ENCODE measurements at places on chromosomes 3 and 15.
A peak's percentile ranks its signal among the peaks of the same experiment; 100 is the strongest.

GRCh38 chr3:60107275-60107674, 1057.5 kb upstream of the CFAP20DC start:
- DNase-seq, result no peak

- no peak for DNase-seq
Observed at GRCh38 chr3:39414421-39414907, 7.9 kb downstream of the RPSA start.

GRCh38 chr3:192819001-192819569, 91.7 kb upstream of the FGF12 start:
- no peak for DNase-seq

DNA sequence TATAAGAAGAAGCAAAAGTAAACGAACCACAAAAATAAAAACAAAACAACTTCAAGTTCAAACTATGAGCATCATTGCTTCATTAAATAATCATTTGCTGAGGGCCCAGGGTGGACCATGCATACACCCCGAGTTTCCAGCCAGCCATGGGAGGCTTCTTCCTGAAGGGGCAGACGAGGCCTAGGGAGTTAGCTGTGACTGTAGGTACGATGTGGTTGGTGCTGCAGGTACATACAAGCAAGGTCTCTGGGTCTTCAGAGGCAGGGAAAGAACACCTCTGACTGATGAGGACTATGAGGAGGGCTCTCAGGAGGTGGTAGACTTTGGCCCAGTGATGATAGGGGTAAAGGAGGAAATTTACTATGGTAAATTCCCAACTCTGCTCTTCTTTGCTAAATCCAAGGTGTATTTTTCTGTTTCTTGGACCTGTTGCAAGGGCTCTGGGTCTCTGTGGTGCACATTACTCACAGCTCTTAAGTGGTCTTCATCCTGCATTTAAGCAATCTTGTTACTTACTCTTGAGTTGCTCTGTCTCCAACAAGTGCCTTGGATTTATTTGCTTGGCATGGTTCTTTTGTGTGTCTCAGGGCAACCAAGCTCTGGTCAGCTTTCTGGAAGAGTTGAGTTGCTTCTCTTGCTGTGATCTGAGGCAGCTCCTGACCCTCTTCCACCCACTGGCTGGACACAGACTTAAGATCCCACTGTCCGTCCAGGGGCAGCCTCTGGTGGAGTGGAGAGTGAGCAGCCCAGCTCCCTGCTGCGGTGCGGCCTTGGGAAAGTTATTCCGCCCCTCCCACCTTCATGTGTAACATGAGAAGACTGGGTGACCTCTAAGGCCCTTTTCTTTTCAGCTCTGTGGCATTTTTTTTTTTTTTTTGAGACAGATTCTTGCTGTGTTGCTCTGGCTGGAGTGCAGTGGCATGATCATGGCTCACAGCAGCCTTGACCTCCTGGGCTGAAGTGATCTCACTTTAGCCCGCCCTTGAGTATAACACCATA, 56.1 kb upstream of the KIF23 start:
- no peak for DNase-seq

DNA sequence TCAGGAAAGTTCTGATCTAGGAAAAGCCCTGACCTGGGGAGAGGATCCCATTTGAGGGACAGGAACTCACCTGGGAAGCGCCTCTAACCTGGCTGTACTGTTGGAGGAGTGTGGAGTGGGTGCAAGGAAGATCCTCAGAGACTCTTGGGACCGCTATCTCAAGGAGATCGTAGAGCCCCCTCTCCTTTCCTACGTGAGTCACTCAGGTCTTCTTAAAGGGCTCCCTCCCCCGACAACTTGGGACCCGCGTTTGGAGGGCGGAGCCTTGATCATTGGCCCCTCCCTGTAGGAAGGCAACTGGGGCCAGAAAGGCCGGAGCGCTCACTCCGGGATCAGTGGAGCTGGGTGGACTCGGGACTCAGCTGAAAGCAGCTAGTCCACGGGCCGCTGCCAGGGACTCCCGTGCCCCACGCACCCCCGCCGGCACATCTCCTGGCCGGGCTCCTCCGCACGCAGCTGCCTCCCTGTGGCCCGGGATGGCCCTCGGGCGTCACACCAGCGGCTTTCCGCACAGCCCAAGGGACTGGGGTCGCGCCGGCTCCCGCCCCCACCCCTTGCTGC, 520 bp downstream of the SLC26A6 start:
- DNase-seq, result peak; percentile 52

GRCh38 chr3:55910543-55910942, 423.4 kb upstream of the WNT5A start:
- no peak for DNase-seq

- no peak for DNase-seq
Observed at GRCh38 chr3:37279856-37280255, 105.5 kb upstream of the LRRFIP2 start.

DNA sequence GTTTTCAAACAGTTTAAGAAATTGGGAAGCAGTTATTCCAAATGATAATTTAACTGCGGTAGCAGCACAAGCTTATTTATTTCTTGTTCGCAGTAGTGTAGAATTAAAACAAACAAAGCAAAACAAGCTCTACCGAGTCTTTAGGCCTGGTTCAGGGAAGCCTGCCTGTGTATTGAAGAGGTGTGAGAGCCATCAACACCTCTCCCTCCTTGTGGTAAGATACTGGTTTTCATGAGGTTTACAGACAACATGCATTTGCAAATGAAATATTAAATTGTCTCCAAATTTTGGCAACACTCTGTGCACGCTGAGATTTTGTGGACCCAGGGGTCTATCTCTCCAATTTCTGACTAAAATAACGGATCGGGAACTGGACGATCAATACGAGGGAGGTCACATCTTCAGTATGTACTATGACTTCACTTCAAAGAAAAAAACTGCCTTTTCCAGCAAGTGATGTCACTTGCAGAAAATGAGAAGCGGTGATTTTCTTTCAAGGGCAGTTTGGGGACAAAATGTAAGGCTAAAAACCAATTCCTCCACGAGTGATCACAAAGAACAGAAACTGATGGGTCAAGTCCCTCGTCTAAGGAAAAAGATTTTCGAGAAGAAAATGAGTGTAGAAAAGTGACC, 721 bp downstream of the ATR start:
- DNase-seq, result no peak

GRCh38 chr3:4492208-4493013, 737 bp upstream of the ITPR1 start:
- DNase-seq, result no peak

DNA sequence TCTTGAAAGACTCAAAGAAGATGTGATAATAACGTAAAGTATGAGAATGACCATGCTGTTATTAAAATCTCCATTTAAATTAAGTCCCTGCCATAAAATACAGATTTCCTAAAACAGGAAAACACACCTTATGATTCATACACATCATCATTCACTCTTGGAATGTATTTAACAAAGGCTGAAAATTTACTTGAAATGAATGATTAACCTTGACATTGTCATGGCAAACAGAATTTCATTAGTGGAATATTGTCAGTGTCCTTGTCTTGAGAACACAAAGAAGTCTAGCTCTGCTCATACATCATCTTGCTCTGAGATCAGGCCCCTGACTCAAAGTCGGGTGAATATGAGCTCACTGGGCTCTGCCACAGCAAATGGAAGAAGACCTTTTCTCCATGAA, 313.9 kb downstream of the FGF12 start:
- no peak for DNase-seq

- DNase-seq, result peak; percentile 35
Observed at GRCh38 chr3:188950832-188951489, 220.8 kb upstream of the TPRG1 start.

GRCh38 chr3:73550032-73550431, 74.7 kb downstream of the PDZRN3 start:
- no peak for DNase-seq

DNA sequence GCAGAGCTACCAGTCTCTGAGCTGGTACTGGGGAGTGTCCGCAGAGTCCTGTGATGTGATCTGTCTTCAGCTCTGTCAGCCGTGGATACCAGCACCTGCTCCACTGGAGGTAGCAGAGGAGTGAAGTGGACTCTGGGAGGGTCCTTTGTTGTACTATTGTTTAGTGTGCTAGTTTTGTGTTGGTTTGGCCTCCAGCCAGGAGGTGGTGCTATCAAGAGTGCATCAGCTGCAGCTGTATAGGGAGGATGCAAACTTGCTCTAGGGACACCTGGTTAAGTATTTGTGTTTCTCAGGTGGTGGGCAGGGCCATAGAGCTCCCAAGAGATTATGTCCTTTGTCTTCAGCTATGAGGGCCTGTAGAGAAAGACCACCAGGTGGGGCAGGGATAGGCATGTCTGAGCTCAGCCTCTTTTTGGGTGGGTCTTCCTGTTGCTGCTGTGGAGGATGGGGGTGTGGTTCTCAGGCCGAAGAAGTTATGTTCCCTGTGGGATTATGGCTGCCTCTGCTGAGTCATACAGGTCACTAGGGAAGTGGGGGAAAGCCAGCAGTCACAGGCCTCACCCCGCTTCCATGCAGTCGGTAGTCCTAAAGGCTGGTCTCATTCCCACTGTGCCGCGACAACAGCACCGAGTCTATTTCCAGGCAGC, 443.2 kb upstream of the TBL1XR1 start:
- DNase-seq, result no peak

GRCh38 chr3:86645756-86646155, 345.2 kb downstream of the VGLL3 start:
- DNase-seq, result no peak

DNA sequence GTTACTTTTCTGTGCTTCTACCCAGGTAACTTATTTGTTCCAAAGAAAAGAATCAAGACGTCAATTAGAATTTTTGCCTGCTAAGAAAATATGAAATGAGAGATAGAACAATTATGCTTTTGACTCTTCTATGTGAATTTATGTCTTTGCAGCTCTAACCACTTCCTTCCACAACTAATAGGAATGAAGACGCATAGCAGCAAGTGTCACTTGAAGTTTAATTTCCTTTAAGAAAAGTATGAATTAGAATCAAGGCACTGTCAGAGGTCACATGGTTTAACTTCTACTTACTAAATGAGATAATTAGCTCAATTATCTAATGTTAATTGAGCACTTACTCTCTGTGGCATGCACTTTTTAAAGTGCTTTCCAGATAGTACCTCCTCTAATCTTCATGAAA, 3.3 kb downstream of the WDR49 start:
- no peak for DNase-seq

DNA sequence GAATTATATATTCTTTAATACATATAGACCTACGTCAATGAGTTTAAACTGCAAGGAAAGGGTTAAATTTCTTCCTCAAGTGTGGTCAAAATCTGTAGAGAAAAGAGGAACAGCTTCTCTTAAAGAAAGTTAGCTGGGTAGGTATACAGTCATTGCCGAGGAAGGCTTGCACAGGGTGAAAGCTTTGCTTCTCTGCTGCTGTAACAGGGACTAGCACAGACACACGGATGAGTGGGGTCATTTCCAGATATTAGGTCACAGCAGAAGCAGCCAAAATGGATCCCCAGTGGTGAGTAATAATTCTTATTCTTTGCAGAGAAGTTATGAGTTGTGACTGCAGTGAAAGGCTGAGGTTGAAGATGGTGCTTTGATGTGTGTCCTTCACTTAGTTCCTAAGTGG, at the start of gene CD86:
TSS of gene CD86 (plus strand) at position 148 of the 400 bp plus-strand sequence. CDS start at position 276, 128 bp downstream.
- DNase-seq, result no peak

DNA sequence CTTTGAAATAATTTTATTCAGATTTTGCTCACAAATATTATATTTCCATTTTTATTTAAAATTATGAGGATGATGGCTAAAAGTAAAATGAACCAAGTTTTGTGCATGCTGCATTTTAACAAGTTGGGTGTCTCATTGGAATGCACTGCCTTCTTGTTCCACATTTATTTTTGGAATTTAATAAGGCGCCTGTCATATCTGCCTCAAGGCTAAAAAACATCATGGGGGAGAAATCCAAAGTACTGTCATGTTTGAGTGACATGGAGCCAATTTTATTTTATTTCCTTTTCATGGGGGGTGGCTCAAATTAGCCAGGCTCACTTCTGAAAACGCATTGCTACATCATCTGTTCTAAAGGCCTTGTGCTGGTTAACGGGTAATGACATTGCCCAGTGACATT, 205.1 kb downstream of the ROBO2 start:
- DNase-seq, result no peak

DNA sequence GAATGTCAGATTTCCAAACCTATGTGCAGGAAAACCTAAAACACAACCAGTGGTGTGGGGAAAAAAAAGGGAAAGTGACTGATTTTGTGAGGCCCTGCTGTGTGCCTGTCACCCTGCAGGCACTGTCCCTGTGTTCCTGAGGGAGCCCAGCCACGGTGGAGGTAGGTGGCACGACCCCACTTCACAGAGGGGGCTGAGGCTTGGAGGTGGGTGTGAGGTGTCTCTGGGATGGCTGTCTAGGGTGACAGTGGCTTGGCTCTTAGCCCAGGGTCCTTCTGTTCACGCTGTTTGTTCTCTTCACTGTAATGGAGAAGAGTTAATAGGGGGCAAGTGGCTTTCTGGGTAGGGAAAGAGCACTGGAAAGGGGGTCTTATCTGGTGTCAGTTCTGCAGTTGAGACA, 22.6 kb downstream of the RASGRF1 start:
- DNase-seq, result no peak

DNA sequence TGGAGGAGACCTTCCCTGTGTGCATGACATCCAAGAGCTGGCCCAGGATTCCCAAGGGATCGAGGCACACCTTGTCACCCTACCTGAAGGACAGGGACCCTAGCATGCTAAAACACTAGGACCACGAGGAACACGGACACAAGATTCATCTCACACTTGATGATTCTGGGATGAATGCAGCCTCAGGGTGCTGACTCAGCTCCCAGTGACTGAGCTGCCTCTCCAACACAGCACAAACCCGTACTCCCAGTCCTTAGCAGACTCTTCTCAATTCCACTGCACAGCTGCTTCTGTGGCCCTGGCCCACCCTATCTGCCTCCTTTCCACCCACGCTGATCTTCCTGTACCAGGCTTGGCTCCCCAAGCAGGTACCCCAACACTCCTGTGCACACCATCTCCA, 9.1 kb upstream of the OXTR start:
- DNase-seq, result no peak

- no peak for DNase-seq
Observed at GRCh38 chr15:38991126-38991525, 426.5 kb upstream of the RASGRP1 start.

DNA sequence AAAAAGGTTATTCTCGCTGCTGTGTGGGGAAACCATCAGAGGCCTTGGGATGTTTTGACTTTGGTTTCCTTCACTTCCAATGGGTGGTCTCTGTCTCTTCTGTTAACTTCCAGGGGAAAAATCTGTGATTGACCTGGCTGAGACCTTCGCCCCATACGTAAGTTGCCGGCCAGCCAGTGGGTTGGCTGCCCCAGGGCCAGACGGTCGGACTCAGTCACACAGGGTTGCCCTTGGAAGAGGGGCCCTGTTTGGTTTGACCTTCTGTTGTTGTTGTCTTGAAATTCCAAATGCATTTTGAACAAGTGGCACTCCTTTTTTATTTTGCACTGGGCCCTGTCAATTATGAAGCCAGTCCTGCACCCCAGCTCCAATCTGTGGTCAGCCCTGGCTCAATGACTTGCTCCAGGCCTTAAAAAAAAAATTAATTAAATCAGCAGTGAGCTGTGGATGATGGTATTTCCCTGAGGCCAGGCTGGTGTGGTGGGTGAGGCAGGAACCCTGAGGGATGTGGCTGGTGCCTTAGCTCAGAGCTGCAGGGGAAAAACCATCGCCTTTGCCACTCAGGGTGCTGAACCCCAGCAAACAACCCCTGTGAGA, 4.5 kb downstream of the FAM107A start:
- no peak for DNase-seq

- peak; percentile 15 for DNase-seq
Observed at GRCh38 chr3:183513046-183513706, 42.3 kb downstream of the KLHL6 start.

- DNase-seq, result no peak
Observed at GRCh38 chr3:71447803-71448202, 135.7 kb downstream of the FOXP1 start.

GRCh38 chr15:60054472-60054871, 50.4 kb downstream of the FOXB1 start:
- no peak for DNase-seq

Data from stimulated activated CD8-positive, alpha-beta memory T cell treated with anti-CD3 and anti-CD28 coated beads, Interleukin-4, amount 100 ng/mL, for 24 hours (primary cell).